ENCODE measurements at places on chromosomes 12 and 14. TPM values are rescaled to one million over a fixed set of nuclear protein-coding genes. Genes with fewer than 3 reads are reported as not detected.

DNA sequence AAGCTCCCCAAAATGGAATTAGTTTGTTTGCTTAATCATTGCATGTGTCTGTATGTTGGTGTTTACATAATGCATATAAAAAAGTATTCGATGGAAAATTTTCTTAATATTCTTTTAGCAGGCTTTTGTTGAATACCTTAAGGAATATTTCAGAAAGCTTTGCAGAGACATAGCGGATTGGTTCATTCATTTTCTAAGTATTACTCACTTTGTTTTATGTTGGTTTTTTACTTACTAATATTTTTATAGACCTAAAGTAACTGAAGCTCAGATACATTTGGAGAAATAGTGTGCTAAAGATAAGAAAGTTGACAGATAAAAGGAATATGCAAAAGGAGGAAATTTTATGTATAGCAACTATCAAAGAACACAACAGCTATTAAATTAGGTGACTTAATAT lies 191.0 kb downstream of the ERC1 start:
- DNase-seq, result no peak

DNA sequence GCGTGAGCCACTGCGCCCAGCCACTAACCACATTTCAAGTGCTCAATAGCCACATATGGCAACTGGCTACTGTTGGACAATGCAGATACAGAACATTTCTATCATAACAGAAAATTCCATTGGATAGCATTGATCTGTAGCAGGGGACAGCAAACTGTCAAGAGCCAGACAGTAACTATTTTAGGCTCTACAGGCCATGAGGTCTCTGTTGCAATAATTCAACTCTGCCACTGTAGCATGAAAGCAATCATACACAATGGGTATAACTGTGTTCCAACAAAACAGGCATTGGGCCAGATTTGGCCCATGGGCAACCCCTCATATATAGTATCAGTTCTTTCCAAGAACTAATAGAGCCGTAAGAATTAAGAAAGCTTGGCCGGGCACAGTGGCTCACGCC lies 8.0 kb downstream of the CSRNP2 start:
- no peak for DNase-seq

GRCh38 chr14:22311636-22312035 lies 277.4 kb downstream of the DAD1 start:
- DNase-seq, result no peak

- no peak for DNase-seq
Observed at GRCh38 chr14:101543814-101544213, 17.5 kb upstream of the DIO3 start.

GRCh38 chr12:92502417-92503028 lies 200.3 kb upstream of the PLEKHG7 start:
- no peak for DNase-seq

- no peak for DNase-seq
Observed at GRCh38 chr12:59119676-59120075, 199.4 kb upstream of the LRIG3 start.

GRCh38 chr14:72775923-72776554 lies 117.9 kb downstream of the DPF3 start:
- no peak for DNase-seq

GRCh38 chr12:130497991-130498390 lies 160.3 kb downstream of the PIWIL1 start:
- no peak for DNase-seq

GRCh38 chr14:92437729-92438285 lies 75.8 kb upstream of the RIN3 start:
- DNase-seq, result no peak

DNA sequence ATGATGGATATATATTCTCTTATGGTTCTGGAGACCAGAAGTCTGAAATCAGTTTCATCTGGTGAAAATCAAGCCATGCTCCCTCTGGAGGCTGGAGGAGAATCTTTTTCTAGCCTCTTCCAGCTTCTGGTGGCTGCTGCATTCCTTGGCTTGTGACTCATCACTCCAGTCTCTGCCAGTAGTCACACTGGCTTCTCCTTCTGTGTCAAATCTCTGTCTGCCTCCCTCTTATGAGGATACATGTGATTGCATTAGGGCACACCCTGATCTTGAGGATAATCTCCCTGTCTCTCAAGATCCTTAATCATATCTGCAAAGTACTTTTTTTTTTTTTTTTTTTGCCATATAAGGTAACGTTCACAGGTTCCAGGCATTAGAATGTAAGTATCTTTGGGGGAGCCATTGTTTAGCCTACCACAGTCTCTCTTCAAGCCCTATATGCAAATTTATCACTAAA lies 17.7 kb downstream of the DNAL1 start:
- DNase-seq, result no peak

DNA sequence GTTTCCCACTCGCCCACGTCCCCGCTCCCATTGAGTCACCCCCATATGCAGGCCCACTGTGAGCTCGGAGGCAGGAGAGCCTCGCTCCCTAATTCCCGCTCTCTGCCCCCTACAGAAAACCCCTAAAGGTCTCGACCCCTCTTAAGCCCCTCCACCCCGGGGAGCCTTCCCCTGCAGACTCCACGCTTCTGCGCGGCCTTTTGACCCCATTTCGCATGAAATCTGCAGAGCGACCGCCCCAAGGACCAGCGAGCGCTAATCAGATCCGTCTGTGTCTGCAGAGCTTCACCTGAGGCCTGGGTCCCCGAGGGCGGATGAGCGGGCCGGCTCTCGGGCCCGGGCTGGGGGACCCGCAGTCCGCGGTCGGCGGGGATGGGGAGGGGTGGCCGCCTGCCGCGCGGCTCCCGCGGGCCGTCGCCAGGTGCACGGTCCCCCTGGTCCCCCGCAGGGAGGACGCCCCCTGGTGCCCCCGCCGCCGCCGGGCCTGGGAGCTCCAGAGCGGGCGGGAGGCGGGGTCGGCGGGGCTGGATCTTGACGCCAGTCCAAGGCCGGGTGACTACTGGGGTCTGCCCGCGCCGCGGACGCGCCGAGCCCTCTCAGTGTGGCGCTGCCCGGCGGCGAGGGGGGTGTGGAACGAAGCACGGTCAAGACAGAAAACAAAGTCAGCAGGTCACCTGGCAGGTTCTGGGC lies 10.1 kb downstream of the BMP4 start:
- DNase-seq, result no peak

DNA sequence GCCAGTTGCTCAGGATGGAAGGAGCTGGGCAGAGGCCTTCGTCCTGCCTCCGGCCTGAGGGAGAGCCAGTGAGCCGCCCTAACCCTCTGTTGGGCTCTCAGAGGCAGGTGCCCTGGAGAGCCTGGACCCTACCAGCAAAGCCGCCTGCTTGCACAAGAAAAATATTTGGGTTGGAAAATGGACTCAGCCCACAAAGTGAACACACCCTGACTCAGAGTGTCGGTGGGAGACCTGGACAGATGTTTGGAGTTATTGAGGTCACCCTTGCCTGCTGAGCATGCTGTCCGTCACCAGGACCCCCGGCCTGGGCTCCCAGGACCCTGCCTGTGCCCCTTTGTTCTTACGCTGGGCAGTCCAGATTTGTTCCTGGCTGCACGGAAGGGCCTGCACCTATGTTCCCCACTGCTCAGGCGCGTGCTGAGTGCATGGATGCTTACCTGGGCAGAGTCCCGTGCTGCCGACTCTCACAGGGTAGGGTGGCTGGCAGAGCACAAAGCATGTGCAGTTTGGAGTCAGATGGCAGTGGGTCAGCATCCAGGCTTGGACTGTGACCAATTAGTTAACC lies 22.4 kb downstream of the FAM181A start:
- DNase-seq, result no peak

DNA sequence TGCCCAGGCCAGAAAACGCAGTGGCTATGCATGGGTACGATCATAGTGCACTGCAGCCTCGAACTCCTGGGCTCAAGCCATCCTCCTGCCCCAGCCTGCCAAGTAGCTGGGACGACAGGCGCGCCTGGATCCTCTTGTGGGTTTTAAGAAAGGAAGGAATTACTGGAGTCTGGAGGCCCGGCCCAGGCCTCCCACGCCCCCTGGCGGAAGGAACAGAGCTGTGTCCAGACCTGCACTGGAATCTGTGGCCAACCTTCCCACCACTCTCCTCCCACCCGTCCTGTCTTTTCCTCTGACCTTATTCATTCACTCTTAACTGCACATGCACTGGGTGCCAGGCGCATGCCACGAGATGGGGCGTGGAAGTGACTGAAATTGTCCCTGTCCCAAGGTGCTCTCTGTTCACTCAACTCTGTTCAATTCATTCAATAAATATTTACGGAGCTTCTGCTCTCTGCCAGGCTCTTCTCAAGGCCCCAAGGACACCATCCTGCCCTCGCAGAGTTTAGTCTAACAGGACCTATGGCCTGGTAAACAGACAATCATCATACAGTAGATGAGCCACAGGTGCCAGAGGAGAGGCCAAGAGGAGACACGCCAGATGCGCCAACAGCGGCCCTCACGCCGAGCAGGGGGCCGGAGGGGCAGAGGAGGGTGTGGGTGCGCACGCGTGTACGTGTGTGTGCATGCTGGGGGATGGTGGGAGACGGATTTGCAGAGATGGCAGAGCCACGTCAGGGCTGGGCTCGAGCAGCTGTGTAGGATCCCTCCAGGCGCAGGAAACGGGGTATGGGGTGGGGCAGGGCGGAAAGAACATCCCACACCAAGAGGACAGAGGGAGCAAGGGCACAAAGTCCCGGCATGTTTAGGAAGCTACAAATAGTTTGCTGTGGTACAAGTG lies 13.7 kb upstream of the TMEM106C start:
- DNase-seq, result peak; percentile 89

DNA sequence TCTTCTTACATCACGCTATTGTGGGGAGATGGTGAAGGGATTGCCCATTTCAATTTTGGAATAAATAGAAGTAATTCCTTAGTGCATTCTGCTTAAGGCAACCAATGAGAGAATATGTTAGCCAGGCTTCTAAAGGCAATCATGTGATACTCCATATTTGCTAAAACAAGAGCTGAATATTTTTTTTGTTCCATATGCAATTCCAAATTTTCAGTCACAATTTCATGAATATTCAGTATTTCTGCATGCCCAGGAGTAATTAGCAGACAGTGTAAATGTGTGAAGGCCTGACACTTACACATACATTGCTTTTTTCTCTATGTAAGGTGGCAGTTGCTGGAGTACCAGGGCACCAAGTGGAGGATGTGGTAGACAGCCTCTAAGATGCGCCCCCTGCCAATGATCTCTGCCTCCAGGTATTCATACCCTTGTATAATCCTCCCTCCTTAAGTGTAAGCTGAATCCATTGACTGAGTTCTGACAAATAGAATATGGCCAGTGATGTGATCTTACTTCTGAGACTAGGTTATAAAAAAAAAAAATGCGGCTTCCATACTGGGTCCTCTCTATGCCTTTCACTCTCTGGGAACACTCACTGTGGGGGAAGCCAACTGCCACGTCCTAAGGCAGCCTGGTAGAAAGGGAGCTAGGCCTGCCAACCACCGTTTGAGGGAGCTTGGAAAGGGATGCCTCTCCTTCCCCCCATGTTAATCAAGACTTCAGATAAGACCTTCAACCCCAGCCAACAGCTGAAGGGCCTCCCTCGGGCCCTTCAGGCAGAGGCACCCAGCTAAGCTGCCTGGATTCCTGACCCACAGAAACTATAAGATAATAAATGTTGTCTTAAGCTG lies 62.7 kb upstream of the PTGR2 start:
- no peak for DNase-seq

- DNase-seq, result no peak
Observed at GRCh38 chr14:61751475-61751989, 10.7 kb upstream of the SNAPC1 start.

DNA sequence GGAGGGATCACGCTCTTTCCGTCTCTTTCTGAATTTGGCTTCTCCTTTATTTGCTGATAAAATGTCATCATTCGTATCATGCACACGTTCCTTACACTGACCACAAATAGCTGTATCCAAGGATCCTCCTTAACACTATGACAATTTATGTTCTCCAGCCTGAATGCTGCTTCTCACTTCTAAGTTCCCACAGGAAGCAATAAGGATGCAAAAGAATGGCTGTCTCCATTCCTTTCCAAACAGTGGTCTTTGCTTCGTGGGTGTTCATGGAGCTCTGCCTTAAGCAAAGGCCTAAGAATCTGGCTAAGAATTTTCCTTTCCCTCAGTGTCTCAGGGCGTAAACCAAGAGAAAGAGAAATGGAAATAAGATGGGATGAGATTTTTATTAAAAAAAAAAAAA lies 200.2 kb downstream of the ITPR2 start:
- no peak for DNase-seq

GRCh38 chr12:130829391-130830245 lies 9.4 kb downstream of the STX2 start:
- DNase-seq, result no peak

GRCh38 chr12:68477261-68477772 lies 133.4 kb upstream of the RAP1B start:
- no peak for DNase-seq

The IRAK3 gene
- total RNA-seq, result 7.0 TPM

The RDH12 gene
- not detected for total RNA-seq

The ANGEL1 gene
- 13.5 TPM for total RNA-seq

The KLRC2 gene
- not detected for total RNA-seq

The BMP4 gene
- 15.6 TPM for total RNA-seq

The IL31 gene
- not detected for total RNA-seq

The TRPV4 gene
- total RNA-seq, result 0.92 TPM

The MDGA2 gene
- total RNA-seq, result 0.35 TPM

The GABARAPL1 gene
- total RNA-seq, result 93.4 TPM

The KRT4 gene
- not detected for total RNA-seq

The DHRS2 gene
- total RNA-seq, result 0.26 TPM

The MGP gene
- 42.9 TPM for total RNA-seq

The KRT77 gene
- total RNA-seq, result not detected

The APAF1 gene
- 44.2 TPM for total RNA-seq

The LIN7A gene
- 3.1 TPM for total RNA-seq
